Neural crest cell (in vitro differentiated cells): ENCODE measurements at places on chromosomes 2 and 18.

- no peak for DNase-seq
Measured at GRCh38 chr2:47724221-47724981, 58.5 kb upstream of the MSH6 start.

- DNase-seq, result no peak
Measured at GRCh38 chr2:43349904-43350303, 123.5 kb upstream of the ZFP36L2 start.

- DNase-seq, result no peak
Measured at GRCh38 chr2:64283006-64283570, 138.9 kb upstream of the PELI1 start.

DNA sequence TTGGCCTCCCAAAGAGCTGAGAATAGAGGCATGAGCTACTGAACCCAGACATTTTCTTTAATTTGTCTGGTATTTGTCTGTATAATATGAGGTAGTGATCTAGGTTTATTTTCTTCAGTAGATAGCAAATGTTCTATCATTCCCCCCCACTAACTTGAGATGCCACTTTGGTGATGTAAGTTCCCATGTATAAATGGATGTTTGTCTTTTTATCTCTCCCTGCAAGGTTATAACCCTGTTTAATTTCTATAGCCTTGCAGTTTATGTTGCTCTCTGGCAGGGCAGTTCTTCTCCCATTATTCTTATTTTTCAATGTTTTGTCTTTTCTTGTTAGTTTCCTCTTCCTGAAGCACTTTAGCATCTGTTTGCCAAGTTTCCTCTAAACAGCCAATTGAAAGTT, 39.1 kb upstream of the MAP4K4 start:
- DNase-seq, result no peak

DNA sequence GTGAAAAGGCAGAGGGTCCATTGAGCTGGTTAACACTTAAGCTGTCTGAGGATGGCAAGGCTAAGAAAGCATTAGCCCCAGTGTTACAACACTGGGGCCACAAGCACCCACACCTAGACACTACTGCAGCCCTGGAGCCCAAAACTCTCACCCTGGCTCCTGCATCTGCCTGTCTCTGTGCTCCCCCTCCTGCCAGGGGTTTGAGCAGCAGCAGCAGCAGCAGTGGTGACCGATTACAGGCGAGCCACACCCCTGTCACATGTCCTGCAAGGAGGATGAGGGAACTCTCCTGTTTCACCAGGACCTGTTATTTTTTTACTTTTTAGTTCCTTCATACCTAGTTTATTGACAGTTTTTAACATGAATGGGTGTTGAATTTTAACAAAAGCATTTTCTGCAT, 326.7 kb upstream of the MAP2 start:
- DNase-seq, result no peak

DNA sequence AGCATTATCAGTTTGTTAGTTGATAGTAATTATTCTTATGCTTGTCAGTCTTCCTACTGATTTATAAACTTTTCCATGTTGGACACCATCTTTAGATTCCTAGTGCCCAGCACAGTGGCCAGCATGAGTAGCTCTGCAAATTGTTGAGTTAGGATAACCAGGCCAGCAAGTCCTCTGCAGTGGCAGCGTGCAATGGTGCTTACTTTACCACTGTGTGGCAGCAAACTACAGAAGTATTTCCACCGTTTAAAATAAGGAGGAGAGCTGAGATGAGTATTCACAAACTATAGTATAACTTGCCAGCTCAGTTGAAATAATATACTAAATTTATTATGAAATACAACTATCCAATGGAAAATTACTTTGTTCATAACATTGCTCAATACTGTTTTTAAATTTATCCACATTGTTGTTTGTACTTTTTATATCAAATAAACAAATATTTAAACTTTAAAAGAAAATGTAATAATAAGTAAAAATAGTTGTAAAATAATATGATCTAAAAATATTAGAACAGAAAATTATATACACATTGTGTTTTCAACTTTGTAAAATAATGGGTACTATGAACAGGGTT, 9.3 kb upstream of the THADA start:
- DNase-seq, result no peak

DNA sequence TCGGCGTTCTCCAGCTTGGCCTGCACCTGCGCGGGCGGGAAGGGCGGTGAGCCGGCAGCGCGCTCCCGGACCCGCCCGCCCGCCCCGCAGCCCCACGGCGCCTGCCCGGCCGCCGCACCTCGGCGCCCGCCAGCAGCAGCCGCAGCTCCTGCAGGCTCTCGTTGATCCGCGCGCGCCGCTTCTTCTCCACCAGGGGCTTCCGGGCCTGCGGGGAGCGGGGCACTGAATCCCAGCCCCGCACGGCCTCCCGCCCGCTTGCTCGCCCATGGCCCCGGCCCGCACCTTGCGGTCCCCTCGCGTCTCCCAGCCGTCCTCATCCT, 335 bp downstream of the HES6 start:
- no peak for DNase-seq

DNA sequence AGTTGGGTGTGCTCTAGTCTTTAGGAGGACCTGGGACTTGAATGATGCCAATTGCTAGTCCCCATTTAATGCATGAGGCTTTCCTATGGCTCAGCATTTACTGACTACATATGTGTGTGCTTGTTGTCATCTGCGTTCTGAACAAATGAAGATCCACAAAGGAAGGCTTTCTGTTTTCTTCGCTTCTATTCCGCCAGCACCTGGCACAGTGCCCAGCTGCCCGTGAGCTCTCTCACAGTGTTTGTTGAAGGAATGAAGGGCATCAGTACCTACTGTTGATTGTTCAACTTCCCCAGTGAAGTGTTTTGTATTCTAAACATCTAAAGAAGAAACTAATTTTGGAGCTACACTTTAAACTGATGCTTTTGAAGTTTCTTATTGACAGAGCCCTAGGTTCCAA, 122.4 kb upstream of the LINC00305 start:
- no peak for DNase-seq

DNA sequence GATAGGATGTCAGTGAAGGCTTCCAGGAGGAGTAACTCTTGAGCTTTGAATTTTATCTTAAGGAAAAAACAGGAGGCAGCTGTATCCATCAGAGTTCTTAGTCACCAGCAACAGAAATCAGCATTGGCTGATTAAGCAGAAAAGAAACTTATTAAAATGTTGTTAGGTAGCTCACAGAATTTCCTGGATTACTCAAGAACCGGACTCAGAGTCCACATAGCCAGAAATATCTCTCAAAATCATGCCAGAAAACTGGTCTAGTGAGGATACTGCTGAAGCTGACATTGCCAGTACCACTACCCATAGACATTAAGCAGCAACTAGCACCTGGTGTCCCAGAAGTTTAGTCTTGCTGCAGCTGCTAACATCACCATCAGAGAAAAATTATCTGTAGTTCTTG, 10.1 kb upstream of the AFTPH start:
- DNase-seq, result no peak

GRCh38 chr2:172864182-172864581, 128.5 kb downstream of the RAPGEF4 start:
- peak; percentile 34 for DNase-seq
